ENCODE measurements at places on chromosomes 12 and 14.

DNA sequence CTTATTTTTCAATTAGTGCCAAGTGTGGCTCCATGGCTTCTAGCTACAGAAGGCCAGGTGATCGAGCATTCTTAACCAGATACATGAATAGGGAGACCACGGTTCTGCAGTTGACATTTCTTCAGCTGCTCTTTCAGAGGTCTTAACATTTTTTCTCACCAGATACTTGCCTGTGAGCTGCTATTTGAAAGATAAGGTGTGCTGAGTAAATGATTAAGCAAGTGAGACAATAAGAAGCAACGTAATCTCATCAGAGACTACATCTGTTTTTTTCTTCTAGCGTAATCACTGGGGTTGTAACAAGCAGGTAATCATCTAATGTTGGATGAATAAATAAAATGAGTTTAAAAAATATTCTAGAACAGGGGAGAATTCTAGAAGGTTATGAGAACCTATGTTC, 912.9 kb downstream of the DIO2 start:
- DNase-seq, result no peak

DNA sequence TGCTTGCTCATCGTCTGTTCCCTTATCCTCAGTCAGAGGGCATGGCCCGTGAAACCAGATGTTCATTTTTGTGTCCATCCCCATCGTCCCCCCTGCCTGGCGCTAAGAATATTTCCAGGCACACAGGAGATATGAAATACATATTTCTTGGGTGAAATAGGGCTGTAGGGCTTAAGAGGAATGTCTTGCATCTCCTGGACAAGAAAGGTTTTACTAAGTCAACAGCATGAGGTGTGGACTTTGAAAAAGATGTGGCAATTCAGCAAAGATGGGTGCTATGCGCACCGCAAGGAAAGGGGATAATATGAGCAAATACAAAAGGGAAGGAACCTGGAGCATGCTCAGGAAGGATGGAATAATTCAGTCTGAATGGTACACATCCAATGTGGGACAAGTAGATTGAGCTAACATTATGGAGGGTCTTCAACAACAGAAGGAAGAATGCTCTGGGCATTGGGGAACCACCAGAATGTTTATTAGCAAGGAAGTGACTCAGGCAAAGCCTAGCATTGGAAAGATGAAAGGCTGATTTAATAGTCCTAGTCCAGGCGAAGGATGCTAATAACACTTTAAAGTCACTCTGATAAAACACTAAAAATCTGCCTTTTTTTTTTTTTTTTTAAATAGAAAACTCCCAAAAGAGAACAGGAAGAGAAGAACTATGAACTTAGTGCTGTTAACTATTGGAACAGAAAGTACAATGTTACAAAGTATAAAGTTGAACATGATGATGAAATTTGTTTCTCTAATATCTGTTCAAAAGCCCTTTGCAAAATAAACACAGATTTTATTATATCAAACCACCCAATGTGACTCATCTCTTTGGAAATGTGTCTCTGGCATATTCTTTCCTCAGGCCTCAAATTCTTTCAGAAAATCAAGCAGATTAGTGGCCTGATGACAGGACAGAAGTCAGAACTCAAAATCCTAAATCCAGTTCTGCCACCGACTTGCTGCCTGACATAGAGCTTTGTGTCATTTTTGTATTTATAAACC, 449.5 kb downstream of the BCAT1 start:
- DNase-seq, result no peak

DNA sequence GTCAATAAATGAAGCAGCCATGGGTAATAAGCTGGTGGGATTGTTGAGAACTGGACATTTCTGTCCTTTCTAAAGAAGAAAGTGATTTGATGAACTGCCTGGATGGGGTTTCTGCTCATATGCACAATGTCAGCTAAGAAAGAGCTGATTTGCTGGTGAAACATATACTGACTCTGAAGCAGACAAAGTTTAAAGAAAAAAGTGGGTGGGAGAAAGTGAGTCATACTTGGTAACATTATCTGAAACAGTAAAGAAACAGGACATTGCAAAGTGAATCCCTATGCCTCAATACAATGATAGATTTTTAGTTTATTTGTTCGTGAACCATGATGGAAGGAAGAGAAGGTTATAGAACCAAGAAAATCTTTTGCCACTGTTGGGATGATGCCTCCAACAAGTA, 95.6 kb upstream of the DNM1L start:
- DNase-seq, result no peak

DNA sequence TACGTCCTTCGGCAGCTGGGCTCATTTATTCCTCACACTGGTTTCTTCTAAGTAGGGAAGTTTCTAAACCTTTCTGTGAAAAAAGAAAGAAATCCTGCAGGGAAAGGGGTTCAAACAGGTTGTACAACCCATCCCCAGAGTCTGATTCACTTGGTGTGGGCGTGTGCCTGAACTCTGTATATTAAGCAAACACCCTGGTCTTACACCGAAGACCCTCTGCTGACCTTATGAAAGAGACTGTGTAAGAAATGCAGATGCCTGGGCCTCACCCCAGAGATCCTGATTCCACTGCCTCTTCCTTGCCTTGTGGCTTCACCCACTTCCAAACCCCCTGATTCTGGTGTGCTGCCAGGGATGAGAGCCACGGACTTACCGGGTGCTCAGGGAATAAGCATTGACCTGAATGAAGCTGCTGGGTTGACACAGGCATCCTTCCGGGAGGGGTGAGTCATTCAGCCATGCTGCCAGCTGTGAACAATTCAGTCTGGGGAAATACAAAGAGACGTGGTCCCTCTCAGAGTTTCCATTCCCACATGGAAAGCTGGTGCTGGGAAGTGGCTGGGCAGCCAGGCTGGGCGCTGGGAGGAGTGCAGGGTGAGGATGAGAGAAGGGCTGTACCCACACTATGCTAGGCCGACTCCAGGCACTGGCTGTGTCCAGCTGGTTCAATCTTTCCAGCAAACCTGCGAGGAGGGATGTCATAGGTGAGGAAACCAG, 26.5 kb upstream of the ACTN1 start:
- no peak for DNase-seq

DNA sequence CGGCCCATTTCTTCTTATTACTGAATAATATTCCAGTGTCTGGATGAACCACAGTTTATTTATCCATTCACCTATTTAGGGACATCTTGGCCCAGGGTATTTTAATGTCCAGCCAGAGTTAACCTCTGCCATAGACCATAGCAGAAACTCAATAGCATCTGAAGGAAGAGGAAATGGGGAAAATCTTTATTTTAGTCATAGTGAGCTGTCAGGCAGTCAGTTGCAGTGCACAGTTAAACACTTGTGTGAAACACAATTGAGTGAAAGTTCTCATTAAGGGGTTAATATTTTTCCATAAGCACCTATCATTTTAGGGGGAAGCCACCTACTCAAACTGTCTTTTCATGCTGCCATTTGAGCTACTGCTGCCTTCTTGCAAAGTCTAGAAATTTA, 197.3 kb upstream of the PPFIA2 start:
- no peak for DNase-seq

GRCh38 chr14:60225265-60225664, 23.8 kb upstream of the PPM1A start:
- DNase-seq, result no peak

GRCh38 chr12:104201238-104202001, 14.2 kb upstream of the TXNRD1 start:
- DNase-seq, result no peak

All from NCI-H187 treated with DMSO at 0.1 percent for 48 hours (cell line).